Left lung (tissue), 14 donors: ENCODE measurements at places on chromosomes 3 and 15. TPM values are rescaled to one million over a fixed set of nuclear protein-coding genes. Genes with fewer than 3 reads are reported as not detected.

The LIPC gene
- total RNA-seq, result 0.58 TPM

The SPINK8 gene
- not detected for total RNA-seq

The SH3GL3 gene
- total RNA-seq, result 0.82 TPM

DNA sequence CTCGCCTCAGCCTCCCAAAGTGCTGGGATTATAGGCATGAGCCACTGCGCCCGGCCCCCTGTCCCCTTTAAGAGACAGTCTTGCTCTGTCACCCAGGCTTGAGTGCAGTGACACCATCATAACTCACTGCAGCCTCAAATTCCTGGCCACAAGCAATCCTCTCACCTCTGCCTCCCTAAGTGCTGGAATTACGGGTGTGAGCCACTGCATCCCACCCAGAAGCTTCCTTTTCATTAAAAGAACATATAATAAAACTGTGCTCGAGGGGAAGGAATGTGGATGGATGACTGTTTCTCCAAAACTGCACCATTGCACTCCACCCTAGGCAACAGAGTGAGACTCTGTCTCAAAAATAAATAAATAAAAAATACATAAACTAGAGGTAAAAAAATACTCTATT is 70.1 kb downstream of the NCEH1 start:
- H3K27ac ChIP-seq, result no peak overlapping the region
- DNase-seq, result no peak
- H3K36me3 ChIP-seq, result no peaks in the 10 kb centered on the region
- no peaks in the 10 kb centered on the region for H3K27me3 ChIP-seq
- H3K4me1 ChIP-seq, result no peaks in the 10 kb centered on the region
- no peak overlapping the region for H3K4me3 ChIP-seq

- no peak overlapping the region for H3K27ac ChIP-seq
- DNase-seq, result no peak
- no peak overlapping the region for H3K4me3 ChIP-seq
- H3K4me1 ChIP-seq, result no peaks in the 10 kb centered on the region
Measured at GRCh38 chr15:93823971-93824913, 407.1 kb upstream of the MCTP2 start.

DNA sequence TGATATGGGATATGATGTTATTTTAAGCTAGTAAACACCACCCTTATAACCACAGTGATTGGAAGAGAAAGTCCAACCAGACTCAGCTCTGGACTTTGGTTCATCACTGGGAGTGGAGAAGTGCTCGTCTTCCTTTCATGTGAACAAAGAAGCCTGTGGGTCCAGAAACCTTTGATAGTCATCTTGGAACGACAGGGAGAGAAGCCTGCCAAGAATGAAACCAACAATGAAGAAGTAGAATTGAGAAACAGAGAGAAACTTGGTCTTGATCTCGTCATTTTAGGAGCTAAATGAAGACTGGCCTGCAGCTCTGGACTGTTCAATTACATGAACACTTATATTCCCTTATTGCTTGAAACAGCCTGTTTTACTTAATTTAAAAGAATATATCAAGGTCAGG is 13.1 kb upstream of the SLC35G2 start:
- no peaks in the 10 kb centered on the region for H3K36me3 ChIP-seq
- no peak for DNase-seq
- no peak overlapping the region for H3K4me3 ChIP-seq
- H3K27me3 ChIP-seq, result no peaks in the 10 kb centered on the region

GRCh38 chr3:42229942-42230688 is 35.9 kb downstream of the CCK start:
- no peaks in the 10 kb centered on the region for H3K36me3 ChIP-seq
- DNase-seq, result peak; percentile 36
- H3K27ac ChIP-seq, result no peak overlapping the region
- no peaks in the 10 kb centered on the region for H3K4me1 ChIP-seq
- no peak overlapping the region for H3K4me3 ChIP-seq

- no peaks in the 10 kb centered on the region for H3K36me3 ChIP-seq
- no peak for DNase-seq
- no peak overlapping the region for H3K4me3 ChIP-seq
- H3K4me1 ChIP-seq, result peaks cover 54% of the 10 kb centered on the region
Measured at GRCh38 chr3:52121813-52122212, 32.4 kb downstream of the POC1A start.

- H3K36me3 ChIP-seq, result no peaks in the 10 kb centered on the region
- H3K27me3 ChIP-seq, result no peaks in the 10 kb centered on the region
- DNase-seq, result no peak
- H3K4me1 ChIP-seq, result no peaks in the 10 kb centered on the region
- no peak overlapping the region for H3K4me3 ChIP-seq
- no peak overlapping the region for H3K27ac ChIP-seq
Measured at GRCh38 chr3:173266441-173266840, 125.4 kb upstream of the SPATA16 start.

GRCh38 chr3:28232659-28233058 is 8.8 kb upstream of the CMC1 start:
- no peaks in the 10 kb centered on the region for H3K4me1 ChIP-seq
- H3K4me3 ChIP-seq, result no peak overlapping the region
- no peaks in the 10 kb centered on the region for H3K36me3 ChIP-seq

DNA sequence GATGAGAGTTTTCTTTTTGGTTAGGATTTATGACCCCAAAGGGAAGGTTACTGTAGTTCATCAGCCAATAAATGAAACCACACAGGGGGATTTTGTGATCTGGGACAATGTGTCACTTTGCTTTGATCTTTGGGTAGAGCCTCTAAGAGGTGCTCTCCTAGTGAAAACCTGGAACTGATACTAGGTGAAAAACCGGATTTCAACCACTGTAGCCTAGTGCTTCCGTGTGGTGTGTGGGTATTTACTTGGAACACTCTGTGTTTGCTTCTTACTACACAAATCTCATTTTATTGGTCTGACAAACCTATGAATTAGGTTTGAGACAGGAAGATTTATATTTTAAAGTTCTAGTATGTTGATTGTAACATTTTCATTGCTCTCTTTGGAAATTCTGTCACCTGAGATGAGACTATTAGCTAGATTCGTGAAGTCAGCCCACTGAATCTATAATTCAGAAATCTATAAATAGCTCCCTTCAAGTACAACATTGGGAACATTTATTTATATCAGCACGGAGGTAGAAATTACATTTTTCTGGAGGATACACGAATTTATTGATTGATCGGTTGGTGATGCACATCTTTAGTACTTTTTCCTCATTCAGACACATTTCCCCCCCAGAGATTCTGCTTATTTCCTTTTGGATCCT is 119.8 kb downstream of the AKAP13 start:
- no peak for DNase-seq
- no peaks in the 10 kb centered on the region for H3K36me3 ChIP-seq
- H3K4me3 ChIP-seq, result no peak overlapping the region
- H3K27ac ChIP-seq, result peak overlapping the region; percentile 43
- peaks cover 13% of the 10 kb centered on the region for H3K4me1 ChIP-seq
